Mammary microvascular endothelial cell (primary cell): ENCODE measurements at places on chromosomes 6 and 20. TPM values are rescaled to one million over a fixed set of nuclear protein-coding genes. Genes with fewer than 3 reads are reported as not detected.

Gene BPIFA2
- not detected in 2 replicates for total RNA-seq

Gene ZBP1
- total RNA-seq, result 0.10 TPM in 1 of 2 replicates, not detected in the other

Gene RFX6
- not detected in 2 replicates for total RNA-seq

Gene SIGLEC1
- not detected in 2 replicates for total RNA-seq

Gene FAM184A
- total RNA-seq, result under 0.01 and 0.54 TPM in 2 replicates

Gene GRIK2
- not detected in 2 replicates for total RNA-seq

Gene TULP4
- 15.4 and 30.6 TPM in 2 replicates for total RNA-seq

Gene ZC2HC1B
- not detected in 2 replicates for total RNA-seq

Gene SLC17A3
- not detected in 2 replicates for total RNA-seq

Gene RIMS4
- not detected in 2 replicates for total RNA-seq

Gene HS3ST5
- total RNA-seq, result not detected in 2 replicates

Gene B3GAT2
- total RNA-seq, result under 0.01 TPM in 2 replicates

Gene CST5
- not detected in 2 replicates for total RNA-seq

Gene ZNF335
- total RNA-seq, result 12.1 TPM in 2 replicates

Gene TMX4
- 17.7 and 18.4 TPM in 2 replicates for total RNA-seq

Gene WFDC5
- total RNA-seq, result not detected in 2 replicates

Gene HINT3
- total RNA-seq, result 10.8 and 10.9 TPM in 2 replicates

Gene SERINC3
- 64.0 and 65.3 TPM in 2 replicates for total RNA-seq

Gene MAK
- 0.07 TPM in 1 of 2 replicates, not detected in the other for total RNA-seq

Gene TRIM15
- total RNA-seq, result not detected in 2 replicates

Gene PRSS35
- total RNA-seq, result not detected in 2 replicates

Gene TRIM10
- total RNA-seq, result not detected in 2 replicates

Gene HMGCLL1
- not detected in 2 replicates for total RNA-seq

Gene PLCB1
- total RNA-seq, result 20.6 and 22.7 TPM in 2 replicates

Gene C2
- total RNA-seq, result not detected in 2 replicates

Gene NMBR
- not detected in 2 replicates for total RNA-seq

Gene BCAS1
- not detected in 2 replicates for total RNA-seq

Gene RSPO3
- total RNA-seq, result 0.15 and 0.20 TPM in 2 replicates

Gene CTSZ
- total RNA-seq, result 180 and 216 TPM in 2 replicates

Gene PGBD1
- 6.7 and 8.0 TPM in 2 replicates for total RNA-seq

Gene ETV7
- 1.7 and 3.5 TPM in 2 replicates for total RNA-seq

Gene NKX2-2
- total RNA-seq, result not detected in 2 replicates

Gene CDSN
- total RNA-seq, result not detected in 2 replicates

Gene MCHR2
- not detected in 2 replicates for total RNA-seq

Gene SLC12A5
- total RNA-seq, result under 0.01 and 0.10 TPM in 2 replicates

Gene IMPG1
- not detected in 2 replicates for total RNA-seq

Gene ARG1
- not detected in 2 replicates for total RNA-seq

Gene SLC22A3
- not detected in 2 replicates for total RNA-seq

Gene GNAS-AS1
- total RNA-seq, result not detected in 2 replicates

Gene OOEP
- not detected in 2 replicates for total RNA-seq

Gene CCDC167
- total RNA-seq, result 92.7 and 100 TPM in 2 replicates

Gene CST1
- 0.80 and 1.3 TPM in 2 replicates for total RNA-seq

Gene GRM4
- total RNA-seq, result not detected in 2 replicates

Gene ANGPT4
- total RNA-seq, result not detected in 2 replicates

Gene BPIFB1
- not detected in 2 replicates for total RNA-seq
